ENCODE measurements at places on chromosomes 2 and 18.

- no peak for DNase-seq
Measured at GRCh38 chr18:58241877-58242276, 197.9 kb downstream of the NEDD4L start.

DNA sequence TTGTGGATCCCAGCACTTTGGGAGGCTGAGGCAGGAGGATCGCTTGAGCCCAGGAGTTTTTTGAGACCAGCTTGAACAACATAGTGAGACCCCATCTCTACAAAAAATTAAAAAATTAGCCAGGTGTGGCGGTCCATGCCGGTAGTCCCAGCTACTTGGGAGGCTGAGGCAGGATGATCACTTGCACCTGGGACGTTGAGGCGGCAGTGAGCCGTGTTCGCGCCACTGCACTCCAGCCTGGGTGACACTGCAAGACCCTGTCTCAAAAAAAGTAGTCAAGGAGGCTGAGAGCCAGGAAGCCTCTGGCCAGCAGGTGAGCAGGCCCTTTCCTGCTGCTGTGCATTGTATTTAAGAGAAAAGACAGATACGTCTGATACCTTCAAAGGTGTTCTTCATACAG lies 11.1 kb upstream of the PROC start:
- no peak for DNase-seq

DNA sequence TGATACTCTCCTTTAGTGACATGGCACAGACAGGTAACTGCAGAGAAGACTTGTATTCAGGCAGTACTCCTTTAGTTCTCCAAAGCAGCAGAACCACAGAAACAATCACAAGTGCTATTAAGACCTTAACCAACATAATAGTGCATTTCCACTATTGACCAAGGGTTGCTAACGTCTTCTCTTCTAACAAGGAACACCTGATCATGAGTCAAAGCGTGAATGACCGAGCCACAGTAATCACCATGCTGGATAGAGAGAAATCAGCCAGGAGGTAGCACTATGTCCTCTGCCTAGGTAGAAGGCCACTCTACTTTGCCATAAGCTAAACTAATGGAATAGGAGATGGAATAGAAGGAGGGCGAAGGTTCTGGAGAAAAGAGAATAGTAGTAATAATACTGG lies 161.0 kb downstream of the ANKRD44 start:
- no peak for DNase-seq

DNA sequence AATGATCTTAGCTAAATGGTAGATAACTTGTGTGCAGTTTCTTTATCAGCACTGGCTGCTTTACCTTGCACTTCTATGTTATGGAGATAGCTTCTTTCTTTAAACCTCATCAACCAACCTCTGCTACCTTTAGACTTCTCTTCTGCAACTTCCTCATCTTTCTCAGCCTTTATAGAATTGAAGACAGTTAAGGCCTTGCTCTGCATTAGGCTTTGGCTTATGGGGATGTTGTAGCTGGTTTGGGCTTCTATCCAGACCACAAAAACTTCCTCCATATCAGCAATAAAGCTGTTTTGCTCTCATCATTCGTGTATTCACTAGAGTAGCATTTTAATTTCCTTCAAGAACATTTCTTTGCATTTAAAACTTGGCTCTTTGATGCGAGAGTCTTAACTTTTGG lies 123.7 kb downstream of the PIK3C3 start:
- no peak for DNase-seq

DNA sequence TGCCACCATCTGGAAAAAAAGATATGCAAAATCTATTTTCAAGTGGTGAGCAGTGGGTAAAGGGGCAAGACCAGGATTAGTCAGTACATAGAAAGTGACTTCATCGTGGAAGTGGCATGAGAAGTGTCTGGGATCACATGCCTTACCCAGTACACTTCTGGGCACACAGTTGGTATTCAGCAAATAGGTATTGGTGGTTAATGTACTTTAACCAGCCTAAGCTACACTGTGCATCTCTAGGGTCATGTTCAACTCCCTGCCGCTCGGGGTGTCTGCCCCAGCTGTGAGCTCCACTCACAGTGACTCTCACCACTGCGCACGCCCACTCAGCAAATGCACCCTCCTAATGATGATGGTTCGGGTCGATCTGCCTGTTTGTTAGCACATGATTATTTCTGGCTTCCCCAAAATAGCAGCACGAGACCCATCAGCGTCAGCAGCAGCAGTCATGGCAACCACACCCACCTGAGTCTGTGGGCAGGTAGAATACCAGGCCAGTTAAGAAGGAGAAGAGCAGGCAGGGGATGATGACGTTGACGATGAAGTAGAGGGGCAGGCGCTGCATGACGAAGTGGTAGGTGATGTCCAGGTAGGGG lies 11.1 kb downstream of the CHRNA1 start:
- peak; percentile 33 for DNase-seq

DNA sequence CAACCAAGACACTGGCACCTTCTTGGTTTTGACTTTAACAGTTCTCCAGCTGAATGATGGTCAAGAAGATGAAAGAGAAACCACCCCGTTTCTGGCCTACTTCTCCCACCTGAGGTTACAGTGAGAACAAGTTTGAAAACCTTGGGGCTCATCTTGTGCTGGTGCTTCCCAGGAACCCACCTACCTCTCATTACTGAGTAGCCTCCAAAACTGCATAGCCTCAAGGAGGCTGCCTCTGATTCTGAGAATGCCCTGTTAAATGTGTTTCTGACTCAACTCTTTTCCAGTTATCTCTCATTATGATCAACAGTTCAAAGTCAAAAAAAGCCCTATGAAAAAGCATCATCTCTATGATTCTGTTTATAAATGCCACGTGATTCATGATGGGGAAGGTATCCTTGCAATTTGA lies 121.9 kb downstream of the CACNB4 start:
- no peak for DNase-seq
